ENCODE measurements at places on chromosomes 4 and X. TPM values are rescaled to one million over a fixed set of nuclear protein-coding genes. Genes with fewer than 3 reads are reported as not detected.

DNA sequence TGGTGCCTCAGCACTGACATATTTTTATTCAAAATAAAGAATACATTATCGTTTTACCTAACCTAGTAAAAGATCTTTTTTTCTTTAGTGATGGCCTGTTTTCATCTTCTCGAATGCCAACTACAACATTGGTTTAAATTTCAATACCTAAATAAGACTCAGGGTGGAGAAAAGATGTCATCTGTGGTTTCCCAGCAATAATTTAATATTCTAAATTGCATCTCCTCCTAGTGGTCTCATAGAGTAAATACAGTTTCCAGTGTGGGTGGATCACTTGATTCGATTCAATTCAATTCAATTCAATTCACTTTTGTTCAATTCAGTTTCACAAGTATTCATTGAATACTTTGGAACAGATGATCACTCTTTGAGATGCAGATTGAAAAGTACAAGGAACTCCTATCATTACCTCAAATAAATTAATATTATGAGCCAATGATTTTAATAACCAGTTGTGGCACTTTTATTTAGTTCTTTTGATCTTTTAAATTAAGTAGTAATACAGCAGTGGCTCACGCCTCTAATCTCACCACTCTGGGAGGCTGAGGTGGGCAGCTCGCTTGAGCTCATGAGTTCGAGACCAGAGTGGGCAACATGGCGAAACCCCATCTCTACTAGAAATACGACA is 427.2 kb downstream of the FAT4 start:
- peaks cover 2% of the 10 kb centered on the region for H3K27me3 ChIP-seq
- H3K27ac ChIP-seq: no peak overlapping the region
- no peak for DNase-seq
- peaks cover 22% of the 10 kb centered on the region for H3K4me1 ChIP-seq
- no peak overlapping the region for H3K4me3 ChIP-seq
- peaks cover 25% of the 10 kb centered on the region for H3K36me3 ChIP-seq

DNA sequence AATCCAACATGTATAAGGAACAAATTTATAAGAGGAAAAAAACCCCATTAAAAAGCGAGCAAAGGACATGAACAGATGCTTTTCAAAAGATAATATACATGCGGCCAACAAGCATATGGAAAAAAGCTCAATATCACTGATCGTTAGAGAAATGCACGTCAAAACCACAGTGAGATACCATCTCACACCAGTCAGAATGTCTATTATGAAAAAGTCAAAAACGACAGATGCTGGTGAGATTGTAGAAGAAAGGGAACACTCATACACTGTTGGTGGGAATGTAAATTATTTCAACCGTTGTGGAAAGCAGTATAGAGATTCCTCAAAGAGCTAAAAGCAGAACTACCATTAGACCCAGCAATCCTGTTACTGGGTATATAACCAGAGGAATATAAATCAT is 465.4 kb downstream of the TMA16 start:
- DNase-seq: no peak
- no peaks in the 10 kb centered on the region for H3K4me1 ChIP-seq
- H3K27ac ChIP-seq: no peak overlapping the region
- no peak overlapping the region for H3K4me3 ChIP-seq
- no peaks in the 10 kb centered on the region for H3K36me3 ChIP-seq

DNA sequence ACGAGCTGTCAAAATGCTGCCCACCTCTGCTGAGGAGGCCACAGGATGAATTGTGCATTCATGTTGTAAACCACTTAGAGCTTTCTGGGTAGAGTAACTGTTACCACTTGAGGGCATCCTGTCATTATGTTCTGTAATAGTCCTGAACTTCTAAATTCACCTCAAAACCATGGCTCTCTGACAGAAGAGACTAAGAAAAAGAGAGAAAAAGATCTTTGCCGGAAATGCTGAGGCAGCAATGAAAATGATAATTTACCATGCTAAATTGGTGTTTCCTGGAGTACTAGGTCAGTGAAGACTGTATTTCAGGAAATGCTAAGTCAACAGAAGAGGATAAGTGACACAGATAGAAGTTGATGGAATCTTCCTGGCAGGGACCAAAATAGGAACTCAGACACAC is 942.3 kb upstream of the SLIT2 start:
- no peak overlapping the region for H3K27ac ChIP-seq
- peaks cover 3% of the 10 kb centered on the region for H3K4me1 ChIP-seq
- DNase-seq: no peak

GRCh38 chr4:121154103-121154515 is 10.0 kb downstream of the TNIP3 start:
- no peaks in the 10 kb centered on the region for H3K36me3 ChIP-seq
- H3K4me1 ChIP-seq: peaks cover 14% of the 10 kb centered on the region
- H3K27ac ChIP-seq: no peak overlapping the region
- H3K4me3 ChIP-seq: no peak overlapping the region

The VSIG4 gene
- 0.25 TPM for total RNA-seq

- no peaks in the 10 kb centered on the region for H3K36me3 ChIP-seq
- H3K27ac ChIP-seq: no peak overlapping the region
- 0 out of 2 replicates have a peak, but pooled peaks cover 2% of the 10 kb centered on the region for H3K27me3 ChIP-seq
- peaks cover 15% of the 10 kb centered on the region for H3K4me1 ChIP-seq
- no peak for DNase-seq
These were observed 164.0 kb upstream of the RASGEF1B start for GRCh38 chr4:81635739-81636138.

The GAGE12F gene
- total RNA-seq: 0.82 TPM

The MAGEA11 gene
- total RNA-seq: not detected

The PLAC1 gene
- 0.27 TPM for total RNA-seq

Data from WTC11 (cell line).